ENCODE measurements at places on chromosomes 11 and 22.

GRCh38 chr11:10319702-10320558 is 15.1 kb downstream of the ADM start:
- no peak overlapping the region for H3K27ac ChIP-seq
- no peak overlapping the region for H3K4me3 ChIP-seq
- H3K4me1 ChIP-seq: no peaks in the 10 kb centered on the region
- H3K27me3 ChIP-seq: peaks cover 42% of the 10 kb centered on the region
- DNase-seq: no peak

DNA sequence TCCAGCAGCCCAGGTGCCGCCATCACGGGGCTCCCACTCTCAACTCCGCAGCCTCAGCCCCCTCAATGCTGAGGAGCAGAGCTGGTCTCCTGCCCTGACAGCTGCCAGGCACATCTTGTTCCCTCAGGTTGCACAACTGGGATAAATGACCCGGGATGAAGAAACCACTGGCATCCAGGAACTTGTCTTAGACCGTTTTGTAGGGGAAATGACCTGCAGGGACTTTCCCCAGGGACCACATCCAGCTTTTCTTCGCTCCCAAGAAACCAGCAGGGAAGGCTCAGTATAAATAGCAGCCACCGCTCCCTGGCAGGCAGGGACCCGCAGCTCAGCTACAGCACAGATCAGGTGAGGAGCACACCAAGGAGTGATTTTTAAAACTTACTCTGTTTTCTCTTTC is at the start of gene SAA1:
Gene SAA1, plus strand, starts transcription at position 316 of the 400 bp plus-strand sequence. CDS start 624 bp downstream, outside the sequence.
- H3K36me3 ChIP-seq: no peaks in the 10 kb centered on the region
- no peak within 1 kb of the TSS for H3K27ac ChIP-seq
- no peak within 1 kb of the TSS for H3K4me3 ChIP-seq
- no peaks in the 10 kb centered on the region for H3K27me3 ChIP-seq

- H3K4me1 ChIP-seq: peaks cover 6% of the 10 kb centered on the region
- no peak overlapping the region for H3K4me3 ChIP-seq
- H3K27me3 ChIP-seq: peaks cover 20% of the 10 kb centered on the region
- H3K36me3 ChIP-seq: no peaks in the 10 kb centered on the region
Measured at GRCh38 chr11:120712014-120712413, 200.5 kb downstream of the GRIK4 start.

DNA sequence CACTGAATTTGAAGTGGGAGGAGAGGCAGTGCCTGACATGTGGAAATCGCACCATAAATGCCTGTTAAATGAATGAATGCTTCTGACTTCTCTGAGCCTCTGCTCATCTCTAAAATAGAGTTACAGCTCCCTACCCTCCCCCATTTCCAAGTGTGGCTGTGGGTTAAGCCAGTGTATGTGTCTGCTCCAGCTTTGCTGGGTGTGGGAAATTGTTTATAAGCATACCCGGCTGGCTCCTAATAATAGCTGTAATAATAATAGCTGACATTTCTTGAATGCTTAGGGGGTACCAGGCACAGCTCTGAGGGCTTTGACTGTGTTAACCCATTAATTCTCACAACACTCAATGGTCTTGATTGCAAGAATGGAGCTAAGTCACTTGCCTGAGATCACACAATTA is 7.0 kb upstream of the FCHSD2 start:
- no peaks in the 10 kb centered on the region for H3K27me3 ChIP-seq
- H3K27ac ChIP-seq: no peak overlapping the region
- peaks cover 36% of the 10 kb centered on the region for H3K4me1 ChIP-seq
- no peak for DNase-seq

- H3K27me3 ChIP-seq: peaks cover 63% of the 10 kb centered on the region
- H3K4me1 ChIP-seq: no peaks in the 10 kb centered on the region
- no peak overlapping the region for H3K4me3 ChIP-seq
- no peaks in the 10 kb centered on the region for H3K36me3 ChIP-seq
- DNase-seq: no peak
Measured at GRCh38 chr22:46522797-46523196, 14.6 kb downstream of the CELSR1 start.

All from central memory CD8-positive, alpha-beta T cell (primary cell).